ENCODE measurements at places on chromosomes 4 and X.

DNA sequence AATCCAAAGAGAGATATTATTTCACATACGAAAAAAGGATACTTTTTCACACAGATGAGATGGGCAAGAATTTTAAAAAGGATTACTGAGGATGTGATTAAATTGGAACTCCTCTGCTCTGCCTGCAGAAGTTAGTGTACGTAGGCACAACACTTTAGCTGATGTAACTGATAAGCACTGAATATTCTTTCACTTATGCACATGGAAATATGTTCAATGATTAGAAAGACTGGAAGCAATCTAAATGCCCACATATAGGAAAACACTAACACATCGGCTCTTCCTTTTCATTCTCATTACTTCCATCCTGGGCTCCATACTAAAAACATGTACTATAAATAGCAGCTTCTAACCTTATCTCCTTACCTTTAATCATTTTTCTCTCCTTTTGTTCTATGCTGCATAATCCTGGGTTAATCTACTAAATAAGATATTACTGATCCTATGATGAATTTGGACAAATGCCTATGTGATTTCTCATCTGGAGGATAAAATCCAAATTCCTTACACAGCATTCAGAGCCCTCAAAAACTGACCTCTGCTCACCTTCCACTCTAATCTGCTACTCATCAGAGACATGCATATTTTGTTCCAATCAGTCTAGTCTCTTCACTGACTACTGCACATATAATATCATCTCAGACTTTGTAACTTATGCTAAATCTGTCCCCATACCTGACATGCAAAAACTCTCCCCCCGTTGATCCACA is 197.8 kb downstream of the PDGFC start:
- DNase-seq: no peak

- no peak for DNase-seq
Observed at GRCh38 chr4:121195649-121196048, 31.5 kb upstream of the TNIP3 start.

GRCh38 chr4:43496188-43496587 is 603.7 kb downstream of the GRXCR1 start:
- no peak for DNase-seq

DNA sequence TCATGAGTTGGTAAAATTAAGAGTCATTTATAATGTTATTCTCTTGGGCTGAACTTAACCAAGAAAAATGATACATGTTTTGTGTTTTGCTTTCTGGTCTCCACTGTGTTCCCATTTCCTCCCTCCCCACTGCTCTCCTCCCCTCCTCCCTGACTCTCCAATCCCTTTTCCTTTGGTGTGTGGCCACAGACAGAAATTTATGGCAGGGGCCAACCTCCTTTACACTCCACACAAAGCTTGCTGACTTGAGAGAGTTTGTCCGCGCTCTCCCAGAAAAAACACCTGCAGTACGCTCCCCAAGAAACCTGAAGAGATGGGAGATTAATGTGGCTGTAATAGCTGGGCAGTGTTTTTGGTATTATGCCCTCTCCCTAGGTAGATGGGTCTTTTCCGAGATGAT is 88.9 kb downstream of the ALPK1 start:
- no peak for DNase-seq

GRCh38 chrX:6898371-6898770 is 249.1 kb upstream of the STS start:
- no peak for DNase-seq

- DNase-seq: peak; percentile 5
Observed at GRCh38 chr4:154618708-154619315, 6.4 kb upstream of the FGG start.

- DNase-seq: no peak
Observed at GRCh38 chrX:8629871-8630270, 102.1 kb downstream of the ANOS1 start.

- no peak for DNase-seq
Observed at GRCh38 chr4:157888281-157888680, 284.5 kb downstream of the GASK1B start.

GRCh38 chr4:26217481-26217880 is 103.3 kb upstream of the RBPJ start:
- no peak for DNase-seq

DNA sequence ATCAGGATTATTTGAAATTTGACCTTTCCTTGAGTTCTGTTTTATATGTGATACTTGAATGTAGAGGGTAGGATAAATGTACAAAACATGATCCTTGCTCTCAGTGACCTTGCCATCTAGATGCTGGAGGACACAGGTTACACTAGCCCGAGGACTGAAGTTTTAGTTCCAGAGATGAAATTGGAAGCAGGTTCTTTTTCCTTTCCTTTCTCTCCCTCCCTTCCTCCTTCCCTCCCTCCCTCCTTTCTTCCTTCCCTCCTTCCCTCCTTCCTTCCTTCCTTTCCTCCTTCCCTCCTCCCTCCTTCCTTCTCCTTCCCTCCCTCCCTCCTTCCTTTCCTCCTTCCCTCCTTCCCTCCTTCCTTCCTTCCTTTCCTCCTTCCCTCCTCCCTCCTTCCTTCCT is 54.3 kb downstream of the LRRC66 start:
- no peak for DNase-seq

DNA sequence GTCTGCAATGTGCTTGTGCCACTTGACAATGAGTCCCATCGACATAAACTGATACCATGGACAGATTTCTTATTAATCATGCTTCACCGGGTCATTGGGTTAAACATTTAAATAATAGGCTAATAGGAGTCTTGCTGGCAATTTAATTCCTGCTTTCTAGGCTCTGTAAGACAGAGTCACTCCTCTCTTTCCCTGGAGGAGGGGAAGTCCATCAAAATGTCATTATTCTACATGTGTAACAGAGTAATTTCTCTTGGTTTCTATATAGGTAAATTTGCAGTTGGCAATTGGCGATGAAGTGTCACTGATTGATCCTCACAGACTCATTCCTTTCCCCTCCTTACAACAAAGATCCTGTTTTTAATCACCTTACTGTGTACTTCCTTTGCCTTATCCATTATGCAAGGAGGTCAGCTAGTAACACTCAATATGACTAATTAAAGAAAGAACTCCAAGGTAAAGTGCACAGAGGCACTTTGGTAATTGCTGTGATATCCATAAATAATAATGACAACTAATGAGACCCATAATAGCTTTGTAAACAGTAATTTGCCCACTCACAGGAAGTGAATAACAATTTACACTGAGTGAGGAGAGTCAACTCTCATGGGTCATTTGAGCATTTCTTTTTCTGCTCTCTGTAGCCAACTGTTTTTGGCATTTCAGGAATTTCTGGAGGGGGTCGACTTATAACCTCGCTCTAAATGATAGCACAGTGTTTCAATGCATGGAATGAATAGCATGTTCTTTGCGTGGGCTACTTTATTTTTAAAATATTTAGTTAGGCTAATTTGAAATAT is 184.0 kb downstream of the UGT8 start:
- no peak for DNase-seq

GRCh38 chrX:13864264-13864663 is 47.4 kb upstream of the GPM6B start:
- no peak for DNase-seq

DNA sequence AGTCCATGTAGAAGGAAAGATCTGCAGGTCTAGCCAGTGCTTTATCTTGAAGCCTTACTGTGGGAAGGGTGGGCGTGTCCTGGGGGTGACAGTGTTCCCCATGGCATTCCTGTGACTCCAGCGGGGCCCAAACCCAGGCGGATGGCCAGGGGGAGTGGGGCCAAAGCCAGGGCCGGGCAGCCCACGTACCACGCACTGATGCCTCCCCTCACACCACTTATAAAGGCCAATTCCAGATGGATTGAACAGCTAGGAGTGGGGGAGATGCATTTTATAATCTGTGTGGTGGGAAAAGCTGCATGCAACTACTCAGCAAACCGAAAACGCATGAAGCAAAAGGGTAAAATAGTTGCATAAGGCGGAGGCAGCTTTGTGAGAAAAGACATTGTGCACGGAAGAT is 36.4 kb downstream of the NELFA start:
- DNase-seq: no peak

DNA sequence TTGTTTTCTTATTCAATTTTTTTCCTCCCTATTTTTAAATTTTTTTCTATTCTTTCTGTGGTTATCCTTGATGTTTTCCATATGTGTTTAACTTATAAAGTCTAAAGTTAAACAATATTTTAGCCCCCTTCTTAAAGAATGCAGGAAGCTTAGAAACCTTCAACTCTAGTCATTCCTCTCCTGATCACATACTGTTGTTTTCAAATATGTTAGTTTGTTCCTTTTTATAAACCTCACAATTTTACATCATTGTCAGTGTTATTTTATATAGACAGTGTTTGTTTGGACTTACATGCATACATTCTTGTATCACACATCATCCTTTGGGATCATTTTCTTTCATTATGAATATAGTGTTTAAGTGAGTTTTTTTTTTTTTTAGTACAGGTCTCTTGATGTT is 31.6 kb downstream of the KANTR start:
- no peak for DNase-seq

DNA sequence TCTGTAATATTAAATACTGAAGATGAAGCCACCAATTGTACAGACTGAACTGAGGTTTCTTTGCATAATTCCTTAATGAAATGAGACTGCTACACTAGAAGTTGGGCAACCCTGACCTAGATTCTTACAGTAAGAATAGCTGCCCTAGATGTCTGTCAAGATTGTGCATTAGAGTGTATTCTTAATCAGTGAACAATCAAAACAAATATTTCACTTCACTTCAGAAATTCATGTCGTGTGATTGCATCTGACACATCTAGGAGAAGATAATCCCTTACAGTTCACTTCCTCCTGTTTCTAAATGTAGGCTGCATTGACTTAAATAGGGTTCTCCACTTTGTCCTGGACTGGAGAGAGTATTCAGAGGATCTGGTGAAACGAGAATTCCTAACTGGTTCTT is 283.1 kb downstream of the HNRNPD start:
- no peak for DNase-seq

GRCh38 chr4:8652181-8653078 is 59.9 kb downstream of the CPZ start:
- no peak for DNase-seq

GRCh38 chr4:16001484-16001858 is 38.5 kb upstream of the FGFBP2 start:
- DNase-seq: no peak

GRCh38 chrX:107704587-107704986 is 71.0 kb downstream of the TSC22D3 start:
- DNase-seq: no peak

DNA sequence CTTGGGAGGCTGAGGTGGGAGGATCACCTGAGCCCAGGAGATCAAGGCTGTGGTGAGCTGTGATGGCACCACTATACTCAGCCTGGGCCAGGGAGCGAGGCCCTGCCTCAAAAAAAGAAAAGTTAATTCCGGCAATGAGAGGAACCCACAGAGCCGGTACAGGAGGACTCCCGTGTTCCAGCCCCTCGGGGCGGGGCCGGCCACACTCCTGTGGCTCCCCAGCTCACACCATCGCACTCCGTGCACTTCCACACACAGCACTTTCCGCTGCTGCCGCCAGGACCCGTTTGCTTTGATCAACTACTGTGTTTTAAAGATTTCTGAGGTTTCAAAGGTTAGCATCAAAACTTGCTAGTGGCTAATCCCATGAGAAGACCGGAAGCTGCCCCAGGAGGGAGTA is 171.7 kb downstream of the AFAP1 start:
- no peak for DNase-seq

DNA sequence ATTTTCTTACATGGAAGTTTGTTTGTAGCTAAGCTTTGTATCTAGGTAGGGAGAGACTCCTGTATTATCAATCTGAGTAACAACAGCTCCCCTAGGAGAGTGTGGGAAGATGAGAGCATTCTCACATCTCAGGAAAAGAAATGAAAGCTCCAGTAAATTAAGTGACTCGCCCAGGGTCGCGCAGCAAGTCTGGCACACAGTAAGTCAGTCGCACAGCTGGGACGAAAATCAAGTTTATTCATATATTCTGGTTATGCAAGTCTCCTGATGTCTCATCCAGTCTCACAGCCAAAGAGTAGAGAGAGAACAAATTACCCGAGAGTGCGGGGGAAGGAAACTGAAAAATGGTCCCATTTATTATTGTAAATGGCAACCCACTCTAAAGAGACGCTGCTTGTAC is 216.1 kb downstream of the STK32B start:
- DNase-seq: no peak

DNA sequence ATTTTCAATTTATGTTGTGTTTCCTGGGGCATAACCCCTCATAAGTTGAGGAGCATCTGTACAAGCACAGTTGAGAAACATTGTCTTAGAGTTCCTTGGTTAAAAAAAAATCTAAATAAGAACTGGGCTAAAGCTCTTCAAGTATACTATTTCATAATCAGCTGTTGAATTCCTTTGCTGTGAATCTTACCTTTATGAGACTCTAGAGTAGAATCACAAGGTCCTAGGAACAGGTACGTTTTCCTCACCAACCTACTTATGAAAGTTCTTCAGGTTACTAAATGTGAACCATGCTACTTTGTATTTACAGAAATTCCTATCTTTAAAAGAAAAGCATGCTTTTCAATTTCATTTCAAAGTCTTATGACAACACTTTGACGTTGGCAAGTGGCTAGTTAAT is 20.9 kb upstream of the SOD3 start:
- DNase-seq: no peak

DNA sequence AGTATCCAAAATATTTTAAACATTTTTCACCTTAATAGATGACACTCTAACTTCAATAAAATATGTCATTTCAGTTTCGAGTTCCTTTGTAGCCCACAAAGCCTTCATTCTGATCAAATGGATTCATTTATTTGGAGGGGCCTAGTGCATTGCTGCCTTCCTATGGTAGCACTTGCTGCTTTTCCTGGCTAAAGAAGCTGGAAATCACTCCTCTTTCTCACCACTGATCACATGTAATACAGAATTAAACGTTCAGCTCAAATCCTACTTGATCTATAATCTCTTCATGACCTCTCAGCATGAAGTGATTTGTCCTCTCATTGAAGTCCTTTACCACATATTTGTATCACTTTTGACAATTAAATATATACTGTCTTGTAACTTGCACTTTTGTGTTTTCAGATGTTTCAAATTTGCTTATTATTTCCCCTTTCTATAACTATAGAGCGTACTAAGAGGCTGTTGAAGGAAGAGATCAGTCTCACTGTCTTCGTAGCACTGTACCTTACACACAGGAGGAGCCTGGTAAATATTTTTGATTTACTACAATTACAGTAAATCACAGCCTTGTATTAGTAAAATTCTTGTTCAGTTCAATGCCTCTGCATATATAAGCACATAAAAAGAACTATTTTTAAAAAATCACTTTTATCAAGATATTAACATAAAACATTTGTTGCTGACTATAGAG is 555 bp downstream of the CFI start:
- no peak for DNase-seq

GRCh38 chr4:173332021-173332487 is 2.1 kb downstream of the HMGB2 start:
- DNase-seq: no peak

DNA sequence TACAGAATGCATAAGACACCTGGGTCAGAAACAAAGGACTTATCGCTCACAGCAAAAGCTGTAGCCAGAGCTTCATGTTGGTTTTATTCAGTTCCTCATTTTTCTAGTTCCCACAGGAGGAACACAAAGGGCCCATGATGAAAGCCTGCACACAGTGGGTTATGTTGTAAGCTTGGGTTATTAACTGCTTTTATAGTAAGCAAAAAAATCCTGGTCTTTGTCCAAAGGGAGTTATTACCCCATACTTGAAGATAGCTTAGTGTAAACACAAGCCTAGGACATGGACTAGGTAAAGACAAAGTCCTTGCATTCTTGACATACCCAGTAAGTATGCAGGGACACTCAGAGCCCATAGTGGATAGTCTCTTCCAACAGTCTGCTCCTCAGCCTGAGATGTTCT is 11.7 kb downstream of the BBS12 start:
- no peak for DNase-seq

All from activated effector memory CD4-positive, alpha-beta T cell treated with Interleukin-2 at 50 U/mL for 16 hours (primary cell).